ENCODE measurements at places on chromosomes 12 and 14.

GRCh38 chr14:101196795-101197590 is 293.5 kb upstream of the RTL1 start:
- DNase-seq = no peak

- no peak for DNase-seq
Measured at GRCh38 chr14:65369560-65369959, 43.0 kb upstream of the FUT8 start.

DNA sequence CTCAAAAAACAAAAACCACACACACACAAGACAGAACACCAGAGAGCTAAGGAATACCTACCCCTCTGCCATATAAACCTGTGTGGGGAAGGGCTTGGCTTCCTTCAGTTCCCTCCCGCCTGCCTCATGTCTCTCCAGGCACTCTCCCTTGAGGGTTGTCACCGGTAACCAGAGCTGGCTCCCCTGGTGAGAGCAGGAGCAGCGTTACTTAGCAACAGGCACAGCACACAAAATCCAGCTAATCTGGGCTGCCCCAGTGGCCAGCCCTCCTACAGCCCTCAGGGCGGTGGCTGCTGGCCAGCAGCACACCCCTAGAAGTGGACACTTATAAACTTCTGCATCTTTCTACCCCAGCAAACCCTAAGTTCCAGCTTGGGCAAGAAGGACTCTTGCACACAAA is 21.6 kb upstream of the NR4A1 start:
- no peak for DNase-seq

DNA sequence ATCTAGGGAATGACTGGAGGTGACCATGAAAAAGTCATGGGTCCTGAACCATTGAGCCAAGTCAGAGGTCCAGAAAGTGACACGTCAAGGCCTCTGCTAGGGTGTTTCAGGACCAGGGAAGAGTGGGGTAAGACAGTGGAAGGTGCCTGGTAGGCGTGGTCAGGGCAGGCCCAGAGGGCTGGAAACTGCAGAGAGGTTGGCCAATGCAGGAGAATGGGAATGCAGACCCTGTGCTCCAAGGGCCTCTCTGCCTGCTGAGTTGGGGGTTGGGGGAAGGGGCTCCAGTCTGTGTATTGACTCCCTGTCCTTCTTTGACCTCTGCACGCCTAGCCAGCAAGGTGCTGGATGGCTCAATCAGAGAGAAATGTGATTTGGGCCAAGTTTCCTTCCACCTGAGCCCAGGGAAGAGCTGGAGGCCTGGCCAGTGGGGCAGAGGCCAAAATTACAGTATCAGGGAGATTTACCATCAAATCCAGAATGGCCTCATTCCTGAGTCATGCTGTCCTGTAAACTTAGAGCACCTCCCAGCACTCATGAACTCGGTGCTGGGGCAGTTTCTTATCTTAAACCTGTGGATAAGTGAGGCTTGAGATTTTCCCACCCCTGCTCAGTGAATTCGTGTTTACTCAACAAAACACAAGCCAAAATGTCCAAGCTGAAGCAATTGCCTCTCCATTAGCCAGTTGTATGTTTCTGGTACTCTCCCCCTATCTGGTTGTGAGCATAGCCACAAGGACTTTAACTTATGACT is 24.4 kb downstream of the IRF2BPL start:
- no peak for DNase-seq

DNA sequence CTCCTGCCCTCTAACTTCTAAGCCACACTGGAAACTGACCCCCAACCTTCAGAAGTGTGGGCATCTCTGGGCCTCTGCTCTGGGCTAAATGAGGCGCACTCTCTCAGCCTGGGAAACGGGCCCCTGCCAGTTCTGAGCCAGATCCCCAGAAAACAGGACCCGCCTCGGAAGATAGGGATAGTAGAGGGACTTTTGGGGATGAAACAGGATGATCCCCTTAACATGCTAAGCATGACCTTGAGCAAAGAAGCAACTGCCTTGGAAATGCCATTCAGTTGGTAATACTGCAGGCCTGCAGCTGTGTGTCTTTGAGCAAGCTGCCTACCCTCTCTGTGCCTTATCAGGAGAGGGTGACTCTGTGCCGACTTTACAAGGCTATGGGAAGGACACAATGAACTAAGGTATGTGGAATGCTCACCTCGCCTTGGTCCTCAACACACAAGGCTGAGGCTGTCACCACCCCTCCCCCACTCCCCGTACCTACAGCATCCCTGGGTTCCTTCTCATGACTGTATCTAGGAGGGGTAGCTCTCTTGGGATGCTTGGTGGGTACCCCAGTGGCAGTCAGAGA is 54.0 kb downstream of the NCOR2 start:
- no peak for DNase-seq

- no peak for DNase-seq
Measured at GRCh38 chr12:98893126-98893674, 248.1 kb downstream of the APAF1 start.

DNA sequence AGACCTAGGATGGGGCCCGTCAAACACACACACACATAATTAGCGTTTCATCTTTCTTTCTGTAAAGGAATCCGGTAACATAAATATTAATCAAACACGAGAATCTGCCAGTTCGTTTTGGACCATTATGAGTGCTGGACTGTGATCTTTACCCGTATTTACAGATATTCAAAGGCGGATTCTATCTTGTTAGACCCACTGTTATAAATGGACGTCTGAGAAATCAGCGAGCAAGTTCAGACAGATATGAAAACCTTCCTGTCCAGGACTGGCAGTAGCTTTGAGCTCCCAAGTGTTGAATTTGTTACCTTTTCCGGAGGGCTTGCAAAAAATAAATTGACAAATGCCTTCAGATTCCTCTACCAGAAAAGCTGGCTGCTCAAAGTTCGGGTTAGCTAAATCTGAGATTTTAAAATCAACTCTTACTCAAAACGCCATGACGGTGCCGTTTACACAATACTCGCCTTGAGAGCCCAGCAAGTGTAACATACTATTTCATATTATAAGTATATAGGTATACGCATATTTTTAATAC is 27.6 kb downstream of the BCL11B start:
- no peak for DNase-seq

GRCh38 chr12:13365748-13366366 is 169.3 kb downstream of the EMP1 start:
- no peak for DNase-seq

- DNase-seq = no peak
Measured at GRCh38 chr12:132137483-132138125, 6.5 kb downstream of the DDX51 start.

GRCh38 chr14:67668559-67668958 is 5.9 kb downstream of the VTI1B start:
- DNase-seq = no peak

- DNase-seq = no peak
Measured at GRCh38 chr12:94678849-94679248, 28.5 kb upstream of the TMCC3 start.

DNA sequence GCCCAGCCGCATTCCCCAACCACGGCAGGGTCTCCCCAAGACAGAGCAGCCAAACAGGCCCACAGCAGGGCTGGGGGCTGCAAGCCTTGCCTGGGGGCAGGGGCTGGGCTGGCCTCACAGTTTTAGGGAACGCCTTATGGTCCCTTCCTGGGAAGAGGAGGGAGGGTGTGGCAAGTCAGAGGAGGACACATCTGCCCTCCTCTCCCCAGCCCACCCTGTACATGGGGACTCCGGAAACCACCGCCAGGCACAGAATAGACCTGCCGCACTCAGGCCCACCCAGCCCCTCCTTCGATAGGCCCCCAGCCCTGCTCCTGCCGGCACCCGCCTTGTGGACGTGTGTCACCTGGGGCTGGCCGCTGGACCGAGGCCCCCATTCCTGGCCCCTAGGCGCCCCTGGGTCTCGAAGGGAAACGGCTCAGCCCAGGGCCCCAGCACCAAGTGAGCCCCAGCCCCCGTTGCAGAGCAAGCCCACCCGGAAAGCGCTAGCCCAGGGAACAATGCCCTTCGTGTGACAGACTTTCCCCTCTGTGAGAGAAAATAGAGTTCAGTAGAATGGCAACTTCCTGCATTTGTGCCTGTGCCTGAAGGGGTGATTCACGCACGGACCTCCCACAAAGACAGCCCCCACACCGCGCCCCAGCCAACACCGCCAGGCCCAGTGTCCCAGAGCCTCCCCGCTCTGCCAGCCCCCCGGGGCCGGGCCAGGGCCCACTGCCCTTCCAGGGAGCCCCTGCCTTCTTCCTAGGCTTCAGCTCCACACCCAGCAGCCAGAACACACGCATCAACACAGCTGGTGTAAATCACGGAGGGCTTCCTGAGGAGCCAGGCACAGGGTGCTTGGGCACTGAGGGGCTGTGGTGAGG is 12.0 kb upstream of the NUDT14 start:
- DNase-seq = no peak

DNA sequence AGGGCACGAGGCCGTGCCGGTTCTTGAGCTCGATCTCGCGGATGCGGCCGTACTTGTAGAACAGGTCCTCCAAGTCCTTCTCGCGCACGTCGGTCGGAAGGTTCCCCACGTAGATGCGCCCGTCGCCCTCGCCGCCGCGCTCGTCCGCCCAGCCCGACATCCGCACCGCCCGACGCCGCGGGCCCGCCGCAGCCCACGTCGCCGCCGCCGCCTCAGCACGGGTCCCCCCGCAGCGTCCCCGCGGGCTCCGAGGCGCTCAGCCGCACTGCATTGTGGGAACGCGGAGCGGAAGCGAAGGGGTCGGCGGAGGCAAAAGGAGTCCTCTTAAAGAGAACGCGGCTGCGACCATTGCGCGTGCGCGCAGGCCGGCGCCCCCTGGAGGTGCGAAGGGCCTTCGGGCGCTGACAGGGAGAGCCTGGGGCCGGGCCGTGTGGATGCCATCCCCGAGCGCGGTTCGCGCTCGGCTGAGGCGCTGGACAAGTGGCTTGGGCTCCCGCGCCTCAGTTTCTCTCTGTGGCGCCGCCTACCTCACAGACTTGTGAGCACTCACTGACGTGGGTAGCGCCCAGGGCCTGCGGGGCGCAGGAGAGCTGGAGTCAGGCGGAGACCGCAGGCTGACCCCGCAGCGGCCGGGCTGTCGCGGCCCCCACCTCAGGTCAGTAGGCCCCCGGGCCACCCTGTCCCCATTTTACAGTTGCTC is at the start of gene SRSF9:
Gene SRSF9 (minus strand): TSS at position 299 of the 700 bp plus-strand sequence. CDS start 139 bp downstream, at position 160.
- DNase-seq = peak; percentile 95

GRCh38 chr12:117919479-117919878 is 49.3 kb downstream of the KSR2 start:
- DNase-seq = no peak

DNA sequence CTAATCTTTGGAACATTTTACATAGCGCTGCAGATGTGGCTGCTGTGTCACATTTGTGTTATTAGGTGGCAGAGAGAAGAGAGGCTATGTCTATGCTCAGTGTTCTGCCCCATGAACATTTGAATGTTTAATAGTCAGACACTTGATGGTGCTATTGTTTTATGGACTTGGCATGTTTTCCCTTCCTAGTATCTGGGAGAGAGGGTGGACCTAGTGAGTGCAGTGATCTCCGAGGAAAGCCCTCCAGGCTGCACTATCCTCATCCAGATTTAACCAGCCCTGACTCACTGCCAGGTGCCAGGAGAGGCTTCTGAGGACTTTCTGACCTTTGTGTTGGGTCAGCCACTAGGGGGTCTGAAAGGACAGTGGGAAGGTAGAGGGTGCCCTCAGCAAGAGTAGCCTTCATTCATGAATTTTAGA is 24.3 kb downstream of the ZFC3H1 start:
- no peak for DNase-seq

DNA sequence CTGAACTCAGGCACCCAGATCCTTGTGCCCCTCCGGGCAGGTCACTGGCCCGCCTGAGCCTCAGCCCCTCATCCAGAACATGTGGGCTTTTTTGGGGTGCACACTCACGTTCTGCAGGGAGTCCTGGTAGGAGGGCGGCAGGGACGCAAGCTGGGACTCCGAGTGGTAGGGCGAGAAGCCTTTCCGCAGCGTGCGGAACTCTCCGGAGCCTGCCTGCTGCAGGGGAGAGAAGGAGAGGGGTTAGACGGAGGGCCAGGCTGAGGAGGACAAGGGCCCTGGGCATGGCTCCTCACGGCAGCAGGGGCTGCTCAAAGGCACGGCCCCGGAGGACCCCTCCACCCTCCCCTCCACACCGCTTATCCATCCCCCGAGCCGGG is 40.8 kb downstream of the CCNK start:
- no peak for DNase-seq

DNA sequence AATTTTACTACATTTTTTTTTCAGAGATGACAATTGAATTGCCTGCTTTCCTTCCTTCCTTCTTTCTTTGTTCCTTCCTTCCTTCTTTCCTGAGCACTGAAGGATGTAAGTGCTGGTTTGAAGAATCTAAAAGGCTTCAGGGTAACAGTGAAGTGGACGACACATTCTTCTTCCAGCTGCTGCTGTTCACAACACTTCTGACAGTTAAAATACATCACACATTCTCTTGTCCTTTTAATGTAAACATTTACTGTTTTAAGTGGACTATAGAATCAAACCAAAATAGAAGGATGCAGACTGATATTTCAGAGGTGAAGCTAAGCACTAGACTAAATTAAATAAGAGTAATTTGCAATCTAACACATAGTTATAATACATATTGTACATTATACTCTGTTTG is 151.5 kb downstream of the MSRB3 start:
- DNase-seq = no peak

GRCh38 chr14:53990978-53991377 is 34.4 kb upstream of the BMP4 start:
- no peak for DNase-seq
